ENCODE measurements at places on chromosomes 2 and 18.

- no peak for DNase-seq
Measured at GRCh38 chr2:60544062-60544461, 9.4 kb downstream of the BCL11A start.

GRCh38 chr2:33321876-33322483 lies 154.5 kb upstream of the RASGRP3 start:
- DNase-seq: no peak

DNA sequence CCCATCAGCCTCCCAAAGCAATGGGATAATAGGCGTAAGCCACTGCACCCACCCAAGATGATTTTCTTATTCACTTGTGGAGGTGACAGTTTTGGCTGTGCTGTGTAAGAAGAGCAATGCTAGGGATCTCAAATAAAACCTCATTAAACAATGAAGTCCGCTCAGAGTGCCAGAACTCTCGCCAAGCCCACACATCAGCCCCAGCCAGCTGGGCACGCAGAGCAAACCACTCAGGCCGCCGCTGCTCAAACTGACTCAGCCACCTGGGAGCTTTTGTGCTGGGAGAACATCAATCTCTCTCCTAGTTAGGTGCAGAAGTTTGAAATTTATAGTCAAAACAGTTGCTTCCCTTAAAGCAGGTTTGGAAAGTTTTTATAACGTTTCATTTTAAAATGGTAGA lies 47.6 kb downstream of the RNF152 start:
- no peak for DNase-seq

GRCh38 chr2:241064008-241064801 lies 37.9 kb downstream of the MTERF4 start:
- DNase-seq: peak; percentile 36

GRCh38 chr2:22247466-22247865 lies 1123.7 kb downstream of the TDRD15 start:
- no peak for DNase-seq

DNA sequence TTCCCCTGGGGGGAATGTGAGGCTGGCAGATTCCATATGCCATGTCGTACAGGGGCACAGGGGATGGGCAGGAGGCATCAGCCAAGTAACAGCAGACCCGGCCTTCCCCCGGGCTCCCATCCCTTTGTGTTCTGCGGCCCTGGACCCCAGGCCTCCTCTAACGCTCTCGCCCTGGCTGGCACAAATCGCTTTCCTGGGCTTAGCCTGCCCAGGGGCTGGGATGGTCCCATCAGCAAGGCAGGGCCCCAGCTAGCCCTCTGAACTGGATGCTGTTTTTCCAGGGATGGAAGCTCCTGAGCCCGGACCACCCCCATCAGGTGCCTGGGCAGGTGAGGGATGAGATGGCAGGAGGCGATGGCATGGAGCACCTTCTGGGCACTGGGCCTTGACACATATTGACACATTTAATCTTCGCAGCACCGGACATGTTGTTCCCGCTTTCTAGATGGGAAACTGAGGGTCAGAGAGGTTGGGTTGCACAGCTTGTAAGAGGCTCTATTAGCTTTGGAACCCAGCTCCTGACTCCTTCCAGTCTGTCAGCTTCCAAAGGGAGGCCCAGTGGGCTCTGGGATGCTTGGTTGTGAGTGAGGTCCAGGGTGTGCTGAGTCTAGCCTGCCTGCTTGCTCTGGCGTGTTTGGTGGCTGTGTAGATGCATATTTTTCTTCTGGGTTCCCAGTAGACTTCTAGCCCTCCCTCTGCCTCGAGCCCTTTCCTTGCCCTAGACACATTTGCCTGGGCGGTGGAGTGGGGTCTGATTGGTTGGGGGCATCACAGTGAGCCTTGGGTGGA lies 40.3 kb downstream of the GLI2 start:
- DNase-seq: no peak

GRCh38 chr2:132991471-132992045 lies 321.6 kb upstream of the LYPD1 start:
- DNase-seq: no peak

- DNase-seq: no peak
Measured at GRCh38 chr2:30068067-30068466, 78.7 kb upstream of the YPEL5 start.

DNA sequence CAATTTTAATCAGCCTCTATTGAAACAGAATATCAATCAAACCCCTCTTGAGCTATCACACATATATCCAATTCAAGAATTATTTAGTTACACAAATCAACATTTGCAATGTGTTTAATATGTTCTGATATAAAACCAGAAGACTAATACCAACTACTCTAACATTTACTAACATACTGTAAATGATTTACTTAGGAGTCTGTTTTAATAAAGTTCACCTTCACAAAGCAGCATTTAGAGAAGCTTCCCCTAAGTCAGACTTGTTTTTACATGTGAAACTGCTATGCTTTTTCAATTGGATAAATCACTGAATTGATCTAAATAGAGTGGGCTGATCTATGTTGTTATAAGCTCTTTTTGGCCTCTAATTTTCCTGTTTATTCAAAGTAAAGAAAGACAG lies 18.3 kb downstream of the COL4A3 start:
- no peak for DNase-seq

DNA sequence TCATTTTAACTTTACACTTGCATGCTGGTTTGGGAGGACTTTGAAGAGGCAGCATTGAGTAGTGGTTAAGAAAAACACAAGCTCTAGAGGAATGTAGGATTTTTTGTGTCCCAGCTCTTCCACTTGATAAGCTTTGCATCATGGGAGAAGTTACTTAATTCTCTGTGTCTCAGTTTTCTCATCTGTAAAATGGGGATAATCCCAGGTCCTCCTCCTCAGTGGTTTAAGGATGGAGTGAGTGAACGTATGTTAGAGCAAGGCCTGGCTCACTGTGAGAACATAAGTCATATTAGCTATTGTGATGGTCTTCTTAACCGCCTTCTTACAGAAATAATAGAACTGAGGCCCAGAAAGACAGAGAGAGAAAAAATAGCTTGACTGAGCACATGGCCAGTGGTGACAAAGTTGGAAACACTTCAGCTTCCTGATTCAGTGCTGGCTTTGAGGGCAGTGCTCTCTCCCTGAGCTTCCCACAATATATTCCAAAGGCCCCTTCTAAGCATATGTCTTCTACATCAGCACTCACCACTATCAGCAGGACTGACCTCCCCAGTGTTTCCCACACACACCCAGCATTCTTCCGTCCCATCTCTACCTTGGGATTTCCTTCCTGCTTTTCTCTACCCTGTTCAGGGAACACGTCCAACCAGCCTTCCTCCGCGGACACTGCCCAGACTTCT lies 214.9 kb upstream of the TNP1 start:
- DNase-seq: no peak

- DNase-seq: no peak
Measured at GRCh38 chr2:140164449-140164848, 1384.3 kb upstream of the NXPH2 start.

DNA sequence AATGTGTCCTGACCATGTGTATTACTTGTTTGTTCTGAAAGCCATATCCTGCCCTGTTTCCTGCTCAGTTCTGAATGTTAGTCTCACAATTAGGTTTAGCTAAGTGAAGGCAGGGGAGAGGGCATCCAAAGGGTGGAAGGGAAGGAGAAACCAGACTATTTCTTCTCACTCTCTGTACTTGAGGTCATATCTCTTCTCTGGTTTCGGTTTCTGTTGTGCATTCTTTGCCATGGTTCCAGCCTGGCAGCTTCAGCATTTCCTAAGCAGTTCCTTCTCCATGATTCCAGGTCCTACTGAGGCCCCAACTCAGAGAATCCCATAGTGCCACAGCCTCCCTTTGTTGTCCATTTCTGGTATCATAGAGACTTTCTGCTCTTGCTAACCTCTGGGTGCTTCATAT lies 40.3 kb upstream of the HNMT start:
- DNase-seq: no peak

DNA sequence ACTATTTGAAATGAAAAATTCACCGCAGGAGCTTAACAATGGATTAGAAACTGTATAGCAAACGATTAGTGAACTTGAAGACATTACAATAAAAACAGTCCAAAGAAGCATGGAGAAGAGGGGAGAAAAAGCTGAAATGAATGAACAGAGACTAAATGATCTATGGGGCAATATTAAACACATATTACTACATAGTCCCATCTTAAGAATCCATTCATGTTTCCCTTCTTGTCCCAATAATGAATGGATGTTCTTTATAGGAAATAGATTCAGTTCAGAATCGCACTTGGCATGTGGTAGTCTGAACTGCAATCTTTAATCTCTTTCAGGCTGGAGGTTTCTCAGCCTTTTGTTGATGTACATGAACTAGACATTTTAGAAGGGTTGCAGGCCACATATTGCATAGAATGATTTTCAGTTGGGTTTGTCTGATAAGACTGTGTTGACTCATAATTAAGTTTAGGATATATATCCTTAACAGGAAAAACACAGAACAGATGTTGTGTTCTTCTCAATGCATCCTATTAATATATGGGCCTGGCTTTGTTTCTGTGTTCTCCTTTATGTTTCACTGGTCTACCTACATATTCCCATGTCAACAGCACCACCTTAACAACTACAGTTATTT lies 27.9 kb downstream of the CCDC88A start:
- no peak for DNase-seq

- DNase-seq: no peak
Measured at GRCh38 chr2:17227856-17228255, 290.4 kb downstream of the RAD51AP2 start.

- DNase-seq: no peak
Measured at GRCh38 chr18:58998401-58999203, 133.9 kb downstream of the ZNF532 start.

DNA sequence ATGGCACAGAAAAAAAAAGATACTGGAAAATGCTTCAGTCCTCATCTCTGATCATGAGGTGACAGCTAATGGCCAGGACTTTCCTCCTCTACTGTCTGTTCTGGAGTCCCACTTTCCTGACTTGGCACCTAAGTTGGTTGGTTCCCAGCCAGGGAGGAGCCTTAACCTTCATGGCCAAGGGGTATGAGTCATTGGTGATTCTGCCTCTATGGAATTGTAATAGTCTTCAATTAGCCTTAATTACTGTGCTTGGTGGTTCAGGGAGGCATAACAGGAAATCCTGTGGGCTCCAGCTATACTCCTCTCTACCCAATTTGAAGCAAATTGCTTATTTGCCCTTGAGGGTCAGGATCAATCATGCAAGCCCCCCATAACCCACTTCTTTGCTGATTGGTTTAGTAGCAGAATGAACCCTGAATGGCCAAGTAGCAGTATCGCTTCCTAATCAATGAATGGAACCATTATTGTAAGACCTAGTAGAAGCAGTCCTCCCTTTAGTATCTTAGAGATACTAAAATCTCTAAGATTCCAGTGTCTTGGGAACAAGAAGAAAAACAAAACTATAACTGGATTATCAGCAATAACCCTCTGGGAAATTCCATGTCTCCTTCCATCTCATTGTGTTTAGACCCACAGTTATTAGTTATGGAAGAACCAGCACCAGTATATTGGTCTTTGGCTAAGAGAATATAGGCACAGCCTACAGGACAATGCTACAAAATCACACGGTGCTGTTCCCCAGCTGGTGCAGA lies 109.0 kb downstream of the COL6A3 start:
- no peak for DNase-seq

DNA sequence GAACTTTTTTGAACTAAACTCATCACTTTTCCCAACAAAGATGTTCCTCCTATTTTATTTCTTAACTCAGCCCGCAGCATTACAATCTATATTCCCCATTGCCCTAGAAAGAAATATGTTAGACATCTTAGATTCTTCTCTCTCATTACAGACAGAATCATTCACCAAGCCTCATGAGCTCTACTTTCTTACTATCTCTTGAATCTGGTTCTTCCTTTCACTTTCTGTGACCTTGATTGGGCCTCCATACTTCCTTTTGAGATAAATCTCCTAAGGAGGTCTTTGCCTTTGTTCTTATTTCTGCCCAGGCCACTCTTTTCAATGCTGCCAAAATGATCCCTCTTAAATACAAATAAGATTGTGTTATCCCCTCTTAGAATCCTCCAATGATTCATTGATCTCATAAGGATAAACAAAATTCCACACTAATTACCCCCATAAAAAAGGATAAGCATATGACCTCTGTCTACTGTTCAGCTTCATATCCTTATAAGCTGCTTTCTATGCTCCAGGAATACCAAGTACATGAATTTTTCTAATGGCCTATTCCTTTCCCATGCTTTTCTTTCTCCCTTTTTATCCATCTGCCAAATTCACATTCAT lies 400.0 kb downstream of the ARHGAP15 start:
- DNase-seq: no peak

DNA sequence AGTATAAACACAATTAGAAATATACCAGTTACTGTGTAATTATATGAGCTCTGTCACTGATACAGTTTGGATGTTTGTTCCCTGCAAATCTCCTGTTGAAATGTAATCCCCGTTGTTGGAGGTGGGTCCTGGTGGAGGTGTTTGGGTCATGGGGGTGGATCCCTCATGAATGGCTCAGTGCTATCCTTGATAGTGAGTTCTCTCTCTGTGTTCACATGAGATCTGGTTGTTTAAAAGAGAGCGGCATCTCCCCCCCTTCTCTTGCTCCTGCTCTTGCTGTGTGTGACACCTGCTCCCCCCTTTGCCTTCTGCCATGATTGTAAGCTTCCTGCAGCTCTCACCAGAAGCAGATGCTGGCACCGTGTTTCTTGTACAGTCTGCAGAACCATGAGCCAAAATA lies 24.1 kb downstream of the MTX2 start:
- DNase-seq: no peak

GRCh38 chr2:72157871-72158771 lies 10.5 kb upstream of the CYP26B1 start:
- no peak for DNase-seq

DNA sequence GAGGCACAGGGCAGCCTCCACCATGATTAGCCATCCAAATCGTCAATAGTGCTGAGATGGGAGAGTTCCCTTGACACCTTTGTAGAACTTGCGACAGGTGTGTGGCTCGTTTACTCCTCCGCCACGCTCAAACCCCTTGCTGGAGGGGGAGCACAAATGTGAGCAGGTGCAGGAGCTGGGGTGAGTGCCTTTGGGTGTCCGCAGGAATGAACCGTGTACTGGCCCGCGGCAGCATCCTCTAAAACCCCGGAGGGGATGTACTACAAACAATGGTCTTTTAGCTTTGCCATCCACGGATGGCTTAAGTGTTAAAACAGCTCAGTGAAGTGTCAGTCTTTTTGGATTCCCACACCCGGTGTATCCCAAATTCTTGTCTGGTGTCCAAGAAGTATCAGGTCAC lies 21.4 kb upstream of the TDRD15 start:
- DNase-seq: no peak

DNA sequence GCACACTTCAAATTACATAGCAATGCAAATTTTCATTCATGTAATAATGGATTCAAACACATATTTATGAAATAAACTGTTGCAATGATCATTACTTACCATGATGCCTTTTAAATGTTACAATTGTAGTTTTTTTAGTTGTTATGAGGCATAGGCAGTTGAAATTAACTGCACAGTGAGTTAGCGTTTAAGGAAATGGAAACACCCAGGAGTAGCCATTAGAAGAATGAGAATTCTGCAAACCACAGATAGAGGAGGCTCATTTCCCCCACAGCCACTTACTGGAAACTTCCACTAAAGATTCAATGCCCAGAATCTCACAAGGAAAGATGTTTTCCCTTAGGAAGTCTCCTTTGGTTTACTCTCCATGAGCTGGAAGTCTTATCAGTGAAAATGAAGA lies 8.4 kb downstream of the ARL4C start:
- no peak for DNase-seq

GRCh38 chr2:142901780-142902179 lies 24.3 kb downstream of the KYNU start:
- no peak for DNase-seq
